ENCODE measurements at places on chromosomes 2 and 18.

DNA sequence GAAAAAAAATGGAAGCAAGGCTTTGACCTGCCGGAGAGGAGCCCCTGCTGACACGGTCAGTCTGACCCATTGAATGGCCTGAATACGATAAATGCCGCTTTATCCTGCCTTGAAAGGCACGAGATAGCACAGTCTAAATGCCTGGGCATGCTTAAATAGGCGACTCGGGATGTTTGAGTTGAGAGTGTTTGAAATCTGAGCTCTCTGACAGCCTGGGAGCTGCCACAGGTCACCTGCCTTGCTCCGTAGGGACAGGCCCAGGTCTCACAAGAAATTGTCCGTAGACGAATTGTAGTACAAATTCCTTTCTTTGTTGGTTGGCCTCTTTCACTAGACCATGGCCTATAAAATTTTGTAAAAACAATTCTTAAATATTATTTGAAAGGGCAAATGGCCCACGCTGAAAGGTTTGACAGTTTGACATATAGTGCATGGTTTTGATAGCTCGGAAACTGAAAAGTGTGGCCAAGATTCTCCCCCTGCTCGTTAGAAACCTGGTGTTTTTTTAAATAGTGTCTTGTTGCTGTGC lies 72.8 kb downstream of the MEIS1 start:
- DNase-seq: no peak

DNA sequence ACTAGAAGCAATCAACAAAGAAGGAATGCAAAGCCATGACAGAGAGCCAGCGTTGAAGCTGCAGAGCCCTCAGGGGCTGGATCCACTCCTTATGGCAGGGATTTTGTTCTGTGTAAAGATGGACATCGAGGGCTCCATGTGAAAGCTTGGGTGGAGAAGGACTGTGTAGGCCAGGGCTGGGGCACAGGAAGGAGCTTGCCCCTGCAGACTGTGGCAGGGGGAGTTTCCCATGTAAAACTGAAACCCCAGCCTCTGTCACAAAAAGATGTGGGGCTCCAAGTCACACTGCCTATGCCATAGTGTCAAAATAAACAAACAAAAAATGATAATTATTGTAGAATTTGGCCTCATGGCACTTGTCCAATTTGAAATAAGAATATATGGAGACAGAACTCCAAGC lies 408.7 kb upstream of the HS6ST1 start:
- peak; percentile 8 for DNase-seq

- DNase-seq: no peak
Measured at GRCh38 chr2:125455110-125455509, 1200.8 kb upstream of the GYPC start.

DNA sequence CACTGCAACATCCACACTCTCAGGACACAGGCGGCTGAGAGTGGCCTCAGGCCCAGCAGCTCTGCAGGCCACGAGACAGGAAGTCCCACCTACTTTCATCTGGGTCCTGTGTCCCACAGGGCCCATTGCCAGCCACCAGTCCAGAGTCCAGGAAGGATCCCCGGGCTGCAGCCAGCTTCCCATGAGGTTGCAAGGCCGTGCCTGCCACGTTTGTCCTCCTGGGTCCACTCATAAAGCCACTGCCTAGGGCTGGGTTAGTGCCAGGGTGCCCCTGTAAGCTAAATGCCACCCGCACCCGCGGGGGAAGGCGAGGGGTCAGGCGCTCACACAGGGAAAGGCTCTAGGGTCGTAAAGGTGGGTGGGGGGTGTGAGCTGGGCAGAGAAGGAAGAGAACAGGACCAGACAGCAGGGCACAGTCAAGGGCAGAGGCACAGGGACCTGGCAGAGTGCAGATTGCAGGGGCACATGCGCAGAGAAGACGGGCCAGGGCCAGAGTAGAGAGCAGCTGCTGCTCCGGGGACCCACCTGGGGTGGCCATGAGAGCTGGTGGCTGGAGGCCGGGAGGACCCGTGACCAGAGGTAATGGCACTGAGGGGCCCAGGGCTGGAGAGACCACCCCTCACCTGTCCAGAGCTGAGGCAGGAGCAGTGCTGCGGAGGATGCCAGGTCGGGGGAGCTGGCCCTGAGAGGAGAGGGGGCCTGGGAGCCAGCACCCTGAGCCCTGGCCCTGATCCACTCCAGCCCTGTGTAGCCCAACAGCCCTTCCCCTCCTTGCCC lies 8.0 kb downstream of the AGXT start:
- no peak for DNase-seq

- DNase-seq: no peak
Measured at GRCh38 chr2:100976645-100977391, 25.3 kb upstream of the RPL31 start.

- DNase-seq: no peak
Measured at GRCh38 chr2:84643991-84644390, 127.7 kb downstream of the DNAH6 start.

DNA sequence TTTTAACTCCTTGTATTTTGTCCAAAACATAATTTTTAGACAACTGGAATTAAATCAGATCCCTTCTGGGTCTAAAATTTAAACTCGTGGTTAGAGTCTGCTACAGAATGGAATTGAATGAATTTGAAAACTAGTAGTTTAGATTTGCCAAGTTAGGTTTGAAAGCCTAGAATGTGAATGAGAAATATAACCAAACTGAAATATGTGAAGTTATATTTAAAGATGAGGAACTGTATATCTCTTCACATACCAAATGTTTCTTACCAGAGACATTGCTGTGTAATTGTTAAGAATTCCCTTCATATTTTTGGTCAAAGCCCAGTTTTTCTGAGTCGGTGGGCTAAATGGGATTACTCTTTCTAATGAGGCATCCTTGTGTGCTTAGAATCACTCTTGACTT lies 74.2 kb downstream of the LPIN1 start:
- DNase-seq: no peak

DNA sequence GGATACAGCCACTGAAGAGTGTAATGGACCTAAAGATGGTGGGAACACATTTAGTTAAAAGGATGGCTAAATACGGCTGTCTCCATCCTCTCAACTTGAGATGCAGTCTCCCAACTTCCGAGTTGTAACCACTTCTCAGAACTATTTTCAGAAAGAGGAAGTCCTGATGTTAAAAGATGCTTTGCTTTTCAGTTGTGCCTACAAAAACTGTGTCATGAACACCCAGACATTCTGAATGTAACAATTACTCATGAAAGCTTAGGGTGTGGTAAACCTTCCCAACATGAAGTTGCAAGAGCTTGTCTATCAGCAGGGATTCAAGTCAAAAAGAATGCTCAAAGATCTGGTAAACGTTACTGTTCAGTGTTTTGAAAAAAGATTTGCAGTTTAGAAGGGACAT lies 147.9 kb downstream of the DOCK10 start:
- no peak for DNase-seq

- DNase-seq: no peak
Measured at GRCh38 chr2:3598912-3599854, 4.3 kb downstream of the COLEC11 start.

DNA sequence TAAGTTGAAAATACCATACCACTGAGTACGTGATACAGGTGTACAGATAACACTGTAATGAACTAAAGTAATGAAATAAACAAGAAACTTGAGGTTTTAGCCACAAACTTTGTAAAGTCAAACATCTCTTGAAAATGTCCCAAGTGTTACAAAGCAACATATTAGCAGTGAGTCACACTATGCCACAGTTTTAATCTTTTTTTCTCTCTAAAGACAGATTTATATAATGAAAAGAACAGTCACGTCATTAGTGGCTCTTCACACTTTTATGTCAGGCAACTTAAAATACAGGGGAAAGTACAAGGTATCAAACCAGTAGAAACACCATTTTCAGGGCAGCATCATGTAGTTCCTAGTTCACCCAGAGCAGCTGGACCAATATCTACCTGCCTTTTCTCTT lies 42.1 kb downstream of the RAPH1 start:
- no peak for DNase-seq

DNA sequence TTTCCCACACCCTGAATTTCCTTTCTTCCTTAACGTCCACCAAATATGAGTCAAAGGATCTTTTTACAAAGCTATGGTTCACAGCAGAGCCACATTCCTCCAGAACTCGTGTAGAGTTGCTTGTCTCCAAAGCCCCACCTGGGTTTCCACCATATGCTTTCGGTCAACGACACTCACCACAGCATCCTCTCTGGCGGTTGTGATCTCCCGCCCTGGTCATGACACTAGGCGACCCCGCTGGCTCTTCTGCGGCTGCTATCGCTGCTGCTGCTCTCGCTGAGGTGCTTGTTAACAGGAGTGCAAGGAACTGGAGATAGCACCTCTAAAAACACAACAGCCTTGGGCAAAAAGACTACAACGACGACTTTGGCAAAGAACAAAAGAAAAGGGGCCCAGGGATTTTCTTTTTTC lies 340 bp downstream of the SLC40A1 start:
- DNase-seq: no peak

DNA sequence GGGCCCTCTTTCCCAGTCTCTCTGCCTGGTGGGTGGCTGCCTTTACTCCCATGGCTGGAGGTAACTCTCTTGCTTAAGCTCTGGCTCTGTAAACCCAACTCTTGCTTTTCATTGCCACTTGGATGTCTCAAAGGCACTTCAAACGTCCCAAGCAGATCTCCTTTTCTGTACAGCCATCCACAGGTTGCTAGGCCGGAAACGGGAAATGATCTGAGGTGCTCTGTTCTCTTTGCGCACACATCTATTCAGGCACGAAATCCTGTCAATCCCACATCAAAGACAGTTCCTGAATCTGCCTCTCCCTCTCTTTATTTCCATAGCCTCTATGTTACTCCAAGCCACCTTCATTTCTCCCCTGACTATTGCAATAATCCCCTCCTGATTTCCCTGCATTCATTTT lies 87.4 kb downstream of the AOX1 start:
- no peak for DNase-seq

GRCh38 chr2:237256887-237257286 lies 157.1 kb downstream of the COL6A3 start:
- DNase-seq: no peak

- DNase-seq: peak; percentile 33
Measured at GRCh38 chr2:27212626-27213471, 781 bp upstream of the SLC5A6 start.

DNA sequence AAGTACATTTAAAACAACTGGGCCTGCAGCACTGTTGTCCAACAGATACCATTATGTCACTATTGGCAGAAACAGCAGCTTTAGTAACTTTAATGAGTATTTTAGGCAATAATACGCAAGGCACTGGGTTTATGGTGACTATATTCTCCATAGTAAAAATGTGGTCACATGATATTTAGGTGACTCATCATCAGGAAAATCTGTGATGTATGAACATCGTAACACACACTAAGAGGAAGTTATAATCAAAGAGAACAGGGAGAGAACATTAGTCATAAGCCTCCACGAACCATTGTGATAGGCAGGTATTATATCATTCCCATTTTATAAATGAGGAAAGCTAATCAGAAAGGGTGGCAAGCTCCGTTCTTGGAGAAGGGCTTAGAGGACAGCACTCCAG lies 36.9 kb downstream of the RAPH1 start:
- DNase-seq: no peak

DNA sequence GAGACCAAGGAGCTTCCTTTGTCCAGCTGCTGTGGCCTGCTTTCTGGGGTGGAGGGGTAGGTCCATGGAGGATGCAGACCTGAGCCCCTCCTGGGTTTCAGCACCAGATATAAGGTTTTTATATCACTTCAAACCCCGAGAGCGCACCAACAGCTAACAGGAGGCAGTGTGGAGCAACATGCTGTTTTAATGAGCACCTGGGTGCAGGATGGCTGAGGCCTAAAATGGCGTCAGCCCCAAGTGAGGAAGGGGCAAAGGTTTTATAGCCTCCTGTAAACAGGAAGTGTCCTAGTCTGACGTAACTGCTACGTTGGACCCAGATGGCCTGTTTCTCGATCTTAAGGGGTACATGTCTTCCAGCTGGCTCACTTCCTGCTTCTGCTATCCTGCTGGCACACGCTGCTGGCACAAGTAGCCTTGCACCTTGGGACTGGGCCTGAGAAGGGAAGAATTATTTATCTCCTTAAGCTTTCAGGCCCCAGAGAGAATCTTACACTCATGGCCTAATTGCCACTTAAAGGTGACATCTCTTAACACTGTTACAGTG lies 11.4 kb upstream of the REG1B start:
- DNase-seq: no peak

DNA sequence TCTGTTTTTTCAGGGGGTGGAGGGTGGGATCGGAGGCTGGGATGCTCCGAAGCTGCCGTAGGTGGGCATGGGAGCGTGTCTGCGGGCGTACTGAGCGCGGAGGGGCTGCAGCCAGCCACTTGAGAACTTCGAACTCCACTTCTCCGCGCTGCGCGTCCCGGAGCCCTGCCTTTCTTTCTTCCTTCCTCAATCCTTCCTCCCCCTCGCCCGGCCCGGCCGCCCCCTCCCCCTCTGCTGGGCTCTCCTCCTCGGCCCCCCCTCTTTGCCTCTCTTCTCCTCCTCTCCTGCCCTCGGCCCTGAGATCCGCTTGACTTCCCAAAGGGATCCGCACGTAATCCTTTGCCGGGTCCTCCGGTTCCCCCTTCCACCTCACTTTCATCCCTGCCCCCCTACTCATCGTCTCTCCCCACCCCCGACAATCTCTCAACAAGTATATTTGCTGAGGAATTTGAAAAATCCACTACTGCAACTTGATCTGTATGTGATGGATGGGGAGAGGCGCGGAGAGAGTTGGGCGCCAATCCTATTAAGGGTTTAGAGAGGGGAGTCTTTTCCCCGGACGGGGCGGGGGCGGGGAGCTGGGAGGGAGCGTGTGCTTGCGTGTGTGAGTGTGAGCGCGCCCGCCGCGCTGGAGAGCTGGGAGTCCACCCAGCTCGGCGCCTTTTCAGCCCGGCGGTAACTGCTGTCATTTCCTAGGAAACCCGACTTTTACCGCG lies 1.1 kb downstream of the GLI2 start:
- DNase-seq: no peak

All from T-helper 1 cell (primary cell).